ENCODE measurements at places on chromosomes 12 and 14.

DNA sequence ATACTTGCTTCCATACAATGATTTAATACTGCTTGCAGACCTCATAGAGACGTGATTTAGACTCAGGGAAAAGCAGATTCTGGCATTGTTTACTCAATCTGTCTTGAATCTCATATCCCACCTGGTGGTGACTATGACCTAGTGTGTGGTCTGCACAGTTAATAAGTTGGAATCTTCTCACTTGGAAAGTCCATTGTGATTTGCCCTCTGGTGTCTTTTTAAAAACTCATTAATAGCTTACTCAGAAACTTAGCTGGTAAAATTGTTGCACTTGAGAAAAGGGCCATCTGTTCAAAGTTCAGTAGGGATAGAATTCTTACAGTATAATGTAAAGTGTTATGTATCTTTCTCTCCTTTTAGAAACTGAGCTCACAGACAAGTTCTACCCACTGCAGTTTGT, 106.0 kb downstream of the PELI2 start:
- DNase-seq = no peak

GRCh38 chr12:56571121-56571520, 49.5 kb downstream of the RBMS2 start:
- DNase-seq = peak; percentile 37

DNA sequence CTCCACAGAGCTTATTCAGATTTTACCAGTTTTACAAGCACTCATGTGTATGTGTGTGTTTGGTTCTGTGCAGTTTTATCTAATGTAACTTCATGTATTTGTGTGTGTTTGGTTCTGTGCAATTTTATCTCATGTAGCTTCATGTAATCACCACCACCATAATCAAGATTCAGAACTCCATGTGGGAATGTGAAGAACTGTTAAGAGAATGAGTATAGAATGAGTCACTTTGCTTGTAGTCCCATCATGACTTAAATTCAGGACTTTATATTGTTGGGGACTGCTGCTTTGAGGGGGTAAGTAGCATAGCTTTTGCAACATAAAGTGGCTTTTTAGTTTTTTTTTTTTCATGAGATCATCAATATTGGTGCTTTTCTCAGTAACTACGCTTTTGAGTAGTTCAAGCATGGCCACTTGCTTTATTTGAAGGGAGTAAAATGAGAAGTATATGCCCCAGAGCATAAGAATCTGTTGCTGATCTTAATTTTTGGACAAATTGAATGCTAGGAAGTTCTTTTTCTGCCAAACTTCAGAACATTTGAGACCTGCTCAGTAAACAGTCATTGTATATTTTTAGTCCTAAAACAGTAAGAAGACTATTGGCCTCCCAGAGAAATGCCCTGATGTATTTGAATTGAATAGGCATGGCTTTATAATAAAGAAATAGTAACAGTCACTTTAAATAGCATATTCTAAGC, 28.8 kb downstream of the PROX2 start:
- peak; percentile 42 for DNase-seq

- peak; percentile 89 for DNase-seq
Observed at GRCh38 chr12:54259194-54260011, 20.5 kb downstream of the CBX5 start.

DNA sequence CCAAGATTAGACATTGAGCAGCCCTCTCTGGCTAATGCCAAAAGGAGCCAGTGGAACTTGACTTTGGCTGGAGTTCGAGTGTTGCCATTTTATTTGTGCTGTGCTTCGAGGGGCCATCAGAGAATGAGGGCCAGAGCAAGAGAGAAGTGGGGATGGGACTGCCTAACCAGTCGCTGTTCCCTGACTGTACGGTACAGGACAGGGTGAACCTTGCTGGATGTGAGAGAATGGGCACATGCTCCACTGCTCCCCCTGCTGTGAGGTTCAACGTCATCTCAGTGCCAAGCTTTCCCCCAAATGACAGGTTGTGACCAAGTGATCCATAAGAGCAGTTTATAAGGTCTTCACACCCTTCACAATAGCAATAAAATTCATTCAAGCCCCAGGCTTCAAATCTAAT, 55.1 kb upstream of the BCL11B start:
- no peak for DNase-seq

DNA sequence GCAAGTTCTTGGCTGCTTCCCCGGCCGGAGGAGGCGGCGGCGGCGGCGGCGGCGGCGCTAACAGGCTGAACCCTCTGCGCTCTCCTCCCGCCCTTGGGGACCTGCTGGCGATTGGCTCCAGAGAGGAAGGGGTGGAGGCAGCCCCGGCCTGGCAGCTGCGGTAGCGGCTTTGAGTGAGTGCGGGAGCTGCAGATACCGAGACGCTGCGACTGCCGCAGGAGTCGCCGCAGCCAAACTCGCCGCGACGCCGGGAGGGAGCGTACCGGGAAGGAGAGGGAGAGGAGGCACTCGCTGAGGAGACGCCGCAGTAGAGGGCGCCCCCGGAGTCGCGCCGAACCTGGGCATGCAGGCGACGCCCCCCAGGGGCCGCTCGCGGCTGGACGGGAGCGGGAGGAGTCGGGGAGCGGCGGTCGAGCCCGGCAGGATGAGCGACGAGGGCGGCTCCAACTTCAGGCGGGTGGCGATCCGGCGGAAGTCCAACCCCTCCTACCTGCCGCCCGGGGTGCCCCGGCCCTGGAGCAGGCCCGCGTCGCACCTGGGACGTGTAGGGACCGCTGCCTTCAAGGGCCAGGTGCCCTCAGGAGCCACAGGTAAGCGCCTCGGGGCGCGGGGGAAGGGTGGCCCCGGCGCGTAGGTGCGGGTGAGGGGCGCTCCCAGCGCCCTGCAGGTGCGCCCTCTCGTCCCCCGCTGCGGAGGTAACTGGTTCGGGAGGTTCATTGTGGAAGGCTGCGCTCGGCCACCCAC, at the start of gene FGD4:
FGD4 (plus strand) TSS at position 189 of the 744 bp plus-strand sequence.
- DNase-seq = peak; percentile 85

DNA sequence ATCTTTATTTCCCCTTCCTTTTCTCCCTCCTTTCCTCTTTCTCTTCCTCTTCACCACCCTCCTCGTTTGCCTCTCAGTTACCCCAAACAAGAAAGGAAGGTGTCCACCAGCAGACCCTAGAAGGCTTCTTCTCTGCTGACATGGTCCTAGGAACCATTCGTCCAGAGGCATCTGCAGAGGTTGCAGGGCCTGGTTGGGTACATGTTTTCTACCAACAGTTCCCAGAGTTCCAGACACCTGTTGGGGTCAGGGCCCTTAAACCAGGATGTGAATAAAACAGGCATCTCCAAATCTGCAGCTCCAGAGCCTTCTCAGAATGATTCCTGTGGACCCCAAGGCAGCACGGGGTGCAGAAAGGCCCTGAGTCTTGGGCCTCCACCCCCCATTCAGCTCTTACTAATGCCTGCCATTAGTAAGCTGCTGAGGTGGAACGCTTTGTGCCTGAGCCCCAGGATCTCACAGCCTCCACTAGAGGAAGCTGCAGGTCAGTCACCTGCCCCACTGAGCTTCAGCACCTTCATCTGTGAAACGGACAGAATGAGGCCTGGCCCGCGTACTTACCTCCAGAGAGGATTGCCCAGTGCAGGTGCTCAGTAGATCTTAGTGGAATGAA, 130.4 kb downstream of the DICER1 start:
- no peak for DNase-seq

GRCh38 chr12:105077435-105077834, 6.8 kb downstream of the ALDH1L2 start:
- DNase-seq = no peak

- DNase-seq = no peak
Observed at GRCh38 chr12:10456856-10457255, 3.7 kb upstream of the KLRC1 start.

DNA sequence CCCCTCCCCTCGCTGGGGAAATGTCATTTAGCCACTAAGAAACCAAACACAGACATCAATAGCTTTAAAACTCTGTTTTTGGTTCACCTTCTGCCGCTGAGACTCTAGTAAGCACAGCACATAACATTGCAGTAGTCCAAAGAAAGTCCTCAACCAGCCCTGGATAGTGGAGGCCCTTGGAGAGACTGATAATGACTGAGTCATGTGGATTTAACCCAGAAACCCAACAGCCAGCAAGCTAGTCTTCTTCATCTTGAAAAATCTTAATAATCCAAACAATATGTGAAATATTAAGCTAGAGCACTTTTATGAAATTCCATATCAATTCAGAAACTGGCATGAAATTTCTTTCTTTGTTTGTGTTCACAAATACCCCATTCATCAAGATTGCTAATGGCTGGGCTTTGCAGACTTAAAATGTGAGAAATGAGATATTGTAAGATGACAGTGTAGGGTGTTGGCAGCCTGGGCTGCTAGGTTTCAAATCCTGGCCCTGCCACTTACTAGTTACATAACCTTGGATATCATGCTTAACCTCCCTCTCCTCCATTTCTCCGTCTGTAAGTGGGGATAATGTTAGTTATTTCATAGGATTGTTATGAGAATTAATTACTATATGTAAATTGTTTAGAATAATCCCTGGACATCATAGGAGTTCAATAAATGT, 40.1 kb downstream of the RERG start:
- DNase-seq = no peak
